ENCODE measurements at places on chromosomes 3 and 15.

GRCh38 chr15:101167753-101168462 is 83.9 kb downstream of the CHSY1 start:
- no peak for DNase-seq

GRCh38 chr3:134471521-134472193 is 14.1 kb downstream of the ANAPC13 start:
- no peak for DNase-seq

- no peak for DNase-seq
Observed at GRCh38 chr3:124318656-124319055, 326.7 kb upstream of the ROPN1 start.

- no peak for DNase-seq
Observed at GRCh38 chr3:38581774-38582173, 67.7 kb downstream of the SCN5A start.

- DNase-seq: no peak
Observed at GRCh38 chr3:106341586-106342162, 472.9 kb upstream of the CBLB start.

GRCh38 chr15:82133251-82133650 is 87.4 kb upstream of the MEX3B start:
- no peak for DNase-seq

DNA sequence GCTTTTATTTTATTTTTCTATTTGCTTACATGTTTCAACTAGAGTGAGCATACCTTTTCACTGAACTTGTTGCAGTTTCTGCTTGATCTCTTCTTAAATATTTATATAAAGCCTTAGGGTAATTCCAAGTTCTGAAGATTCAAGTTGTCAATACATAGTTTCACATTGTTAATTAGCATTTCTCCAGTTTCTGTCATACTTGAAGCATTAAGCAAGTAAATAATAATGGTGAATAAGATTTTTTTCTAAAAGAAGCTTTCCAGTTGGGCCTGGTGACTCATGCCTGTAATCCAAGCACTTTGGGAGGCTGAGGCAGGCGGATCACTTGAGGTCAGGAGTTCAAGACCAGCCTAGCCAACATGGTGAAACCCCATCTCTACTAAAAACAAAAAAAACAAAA is 53.9 kb downstream of the CALML4 start:
- DNase-seq: no peak

DNA sequence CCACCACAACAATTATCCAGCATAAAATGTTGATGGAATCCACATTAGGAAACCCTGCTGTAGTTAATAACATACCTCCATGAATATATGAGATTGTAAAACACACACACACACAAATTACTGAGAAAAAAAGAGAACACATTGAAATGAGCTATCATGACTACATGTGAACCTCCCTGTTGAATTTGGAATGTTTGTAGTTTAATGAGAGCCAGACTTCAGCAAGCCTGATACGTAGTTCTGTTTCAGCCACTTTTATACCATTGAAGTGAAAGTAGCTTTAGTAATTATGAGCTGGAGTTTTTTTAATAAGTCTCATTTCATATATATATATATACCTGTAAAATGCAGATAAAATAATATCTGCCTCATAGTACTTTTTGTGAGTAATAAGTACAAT is 1146.4 kb downstream of the NAALADL2 start:
- DNase-seq: no peak

GRCh38 chr15:95134431-95135110 is 903.2 kb downstream of the MCTP2 start:
- DNase-seq: no peak

- no peak for DNase-seq
Observed at GRCh38 chr3:154142608-154143007, 21.4 kb downstream of the ARHGEF26 start.

DNA sequence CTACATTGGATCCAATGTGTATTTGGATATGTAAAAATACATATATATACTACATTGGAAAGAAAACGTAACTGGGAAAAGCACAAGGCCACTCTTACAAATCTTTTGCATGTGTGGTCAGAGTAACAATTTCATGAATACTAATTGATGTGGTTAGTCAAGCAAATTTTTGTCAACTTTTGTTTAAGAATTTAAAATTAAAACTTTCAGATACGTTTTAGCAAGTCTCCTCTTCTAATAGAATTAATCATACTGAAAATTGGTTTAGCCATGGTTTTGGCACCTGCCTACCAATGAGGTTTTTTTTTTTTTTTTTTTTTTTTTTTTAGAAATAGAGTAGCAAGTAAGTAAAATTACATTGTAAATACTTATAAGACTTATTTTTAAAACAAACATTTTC is 153.0 kb upstream of the CGNL1 start:
- no peak for DNase-seq

- no peak for DNase-seq
Observed at GRCh38 chr3:11381563-11381962, 109.4 kb downstream of the ATG7 start.

GRCh38 chr3:112360561-112360960 is 27.6 kb downstream of the CD200 start:
- no peak for DNase-seq

GRCh38 chr3:142946861-142947260 is 16.6 kb downstream of the PAQR9 start:
- DNase-seq: no peak

GRCh38 chr15:71697236-71697635 is 113.1 kb upstream of the NR2E3 start:
- no peak for DNase-seq

GRCh38 chr3:130789782-130790322 is 43.2 kb upstream of the PIK3R4 start:
- DNase-seq: no peak

GRCh38 chr3:195460091-195460713 is 17.4 kb upstream of the ACAP2 start:
- no peak for DNase-seq

DNA sequence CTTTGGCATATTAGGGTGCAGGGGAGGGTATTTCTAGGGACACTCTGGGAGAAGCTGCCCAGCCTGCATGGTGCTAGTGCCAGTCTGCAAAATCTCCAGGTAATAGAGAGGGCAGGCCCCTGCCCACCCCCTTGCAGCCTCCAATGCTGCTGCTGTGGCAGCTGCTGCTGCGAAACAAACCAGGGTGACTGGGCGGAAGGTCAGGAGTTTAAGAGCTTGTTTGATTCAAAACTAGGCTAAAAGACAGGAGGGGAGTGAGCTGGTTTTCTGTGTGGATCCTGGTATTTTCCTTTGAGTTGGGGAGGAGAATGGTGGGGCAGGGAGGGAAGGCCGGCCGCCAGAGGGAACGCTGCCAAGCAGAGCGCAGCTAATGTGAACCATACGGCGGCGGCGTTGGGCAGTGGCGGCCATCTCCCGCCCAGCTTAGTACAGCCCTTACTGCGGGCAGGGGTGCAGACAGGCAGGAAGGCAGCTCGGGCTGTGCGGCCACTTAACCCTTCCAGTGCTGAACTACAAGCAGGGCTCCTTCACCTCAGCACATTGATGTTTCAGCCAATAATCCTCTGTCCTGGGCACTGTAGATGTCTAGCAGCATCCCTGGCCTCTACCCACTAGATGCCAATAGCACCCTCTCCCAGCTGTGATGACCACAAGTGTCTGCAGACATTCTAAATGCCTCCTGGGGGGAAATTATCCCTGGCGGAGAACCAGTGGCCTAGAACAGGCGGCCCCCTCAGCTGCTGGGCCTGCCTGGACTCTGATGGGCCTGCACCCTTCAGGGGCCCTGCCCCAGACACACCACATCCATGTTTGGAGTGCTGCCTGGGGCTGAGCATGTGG is 125.7 kb downstream of the EEFSEC start:
- no peak for DNase-seq

DNA sequence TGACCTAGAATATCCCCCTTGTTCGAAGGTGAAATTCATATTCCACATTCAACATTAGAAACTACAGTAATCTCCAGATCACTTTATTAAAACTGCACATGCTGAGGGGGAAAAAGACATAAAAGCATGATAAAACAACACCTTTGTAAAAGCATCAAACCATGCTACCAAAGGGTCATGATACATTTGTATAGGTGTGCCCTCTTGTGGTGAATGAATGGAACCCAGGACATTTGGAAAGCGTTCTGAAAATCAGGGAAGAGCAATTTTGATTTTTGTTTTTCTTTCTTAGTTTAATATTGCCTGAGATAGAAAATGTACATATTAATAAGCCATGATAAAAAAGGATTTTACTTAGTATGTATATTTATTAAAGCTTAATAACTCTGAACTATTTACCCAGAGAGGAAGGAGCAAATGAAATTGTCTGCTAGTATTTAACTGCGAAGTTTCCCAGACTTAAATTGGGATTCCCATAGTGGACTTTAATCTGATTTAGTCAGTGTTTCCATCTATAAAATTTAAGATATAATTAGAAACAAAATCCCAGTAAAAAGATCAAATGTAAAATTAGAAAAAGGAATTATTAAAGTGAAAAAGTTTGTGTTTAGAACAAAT is 105.8 kb upstream of the ARL6 start:
- no peak for DNase-seq

GRCh38 chr3:138732456-138732855 is 102.3 kb downstream of the PIK3CB start:
- no peak for DNase-seq

GRCh38 chr15:40855706-40856234 is 11.9 kb downstream of the SPINT1 start:
- DNase-seq: no peak

- DNase-seq: no peak
Observed at GRCh38 chr3:50259432-50260026, 9.4 kb upstream of the SEMA3B start.

DNA sequence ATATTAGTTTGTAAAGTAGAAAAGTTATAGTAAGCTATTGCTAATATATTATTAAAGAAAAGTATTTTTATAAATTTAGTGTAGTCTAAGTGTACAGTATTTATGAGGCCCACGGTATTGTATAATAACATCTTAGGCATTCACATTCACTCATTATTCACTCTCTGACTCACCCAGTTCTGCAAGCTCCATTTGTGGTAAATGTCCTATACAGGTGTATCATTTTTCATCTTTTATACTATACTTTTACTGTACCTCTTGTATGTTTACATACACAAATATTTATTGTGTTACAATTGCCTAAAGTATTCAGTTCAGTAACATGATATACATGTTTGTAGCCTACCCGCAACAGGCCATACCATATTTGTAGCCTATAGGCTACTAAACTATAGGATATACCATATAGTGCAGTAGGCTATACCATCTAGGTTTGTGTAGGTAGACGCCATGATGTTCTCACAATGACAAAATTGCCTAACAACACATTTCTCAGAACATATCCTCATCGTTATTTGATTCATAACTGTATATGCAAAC is 246.8 kb upstream of the ALCAM start:
- DNase-seq: no peak

GRCh38 chr3:104738271-104738670 is 628.4 kb upstream of the ALCAM start:
- DNase-seq: no peak

GRCh38 chr15:72398648-72399047 is 543 bp downstream of the TMEM202 start:
- DNase-seq: no peak

DNA sequence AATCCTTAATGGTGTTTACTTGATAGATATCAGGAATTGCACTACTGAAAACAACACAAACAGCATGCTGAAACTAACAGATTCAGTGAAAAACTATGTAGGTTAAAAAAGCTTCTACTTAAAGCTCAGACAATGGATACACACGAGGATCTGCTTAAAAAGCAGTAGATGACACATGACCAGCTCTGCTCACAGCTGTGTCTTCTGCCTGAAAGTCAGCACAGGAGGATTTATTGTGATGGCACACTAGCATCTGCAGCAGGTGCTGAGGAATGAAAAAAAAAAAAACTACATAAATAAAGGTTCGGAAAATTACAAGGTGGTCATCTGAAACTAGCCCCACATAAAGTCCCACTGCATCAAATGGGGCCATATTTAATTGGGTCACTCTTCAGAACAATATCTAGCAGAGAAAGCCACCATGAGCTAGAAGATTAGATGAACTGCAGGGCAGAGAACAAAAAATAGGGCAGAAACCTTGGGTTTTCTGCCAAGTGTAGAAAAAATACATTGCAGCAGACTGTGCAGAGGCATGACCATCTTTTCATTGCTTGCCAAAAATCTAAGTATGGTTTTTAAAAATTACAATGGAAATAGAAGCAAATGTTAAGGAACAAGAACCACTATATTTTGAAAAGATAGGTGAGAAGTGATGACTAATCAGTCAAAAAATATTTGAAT is 13.2 kb upstream of the GOLM2 start:
- DNase-seq: no peak

- no peak for DNase-seq
Observed at GRCh38 chr15:22892333-22892732, 53.9 kb downstream of the NIPA2 start.

- no peak for DNase-seq
Observed at GRCh38 chr15:65327651-65328393, 23.3 kb downstream of the RNU5B-1 start.

DNA sequence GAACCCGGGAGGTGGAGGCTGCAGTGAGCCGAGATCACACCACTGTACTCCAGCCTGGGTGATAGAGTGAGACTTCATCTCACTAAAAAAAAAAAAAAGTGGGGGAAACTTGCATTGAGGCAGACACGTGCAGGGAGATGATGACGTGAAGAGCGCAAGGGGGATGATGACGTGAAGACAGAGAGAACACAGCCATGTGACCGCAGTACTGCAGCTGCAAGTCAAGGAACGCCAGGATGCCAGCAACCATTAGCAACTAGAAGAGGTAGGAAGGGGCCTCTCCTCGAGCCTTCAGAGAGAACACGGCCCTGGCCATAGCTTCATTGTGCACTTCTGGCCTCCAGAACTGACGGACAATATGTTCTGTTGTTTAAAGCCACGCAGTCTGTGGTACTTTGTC is 28.3 kb downstream of the RFT1 start:
- DNase-seq: no peak

DNA sequence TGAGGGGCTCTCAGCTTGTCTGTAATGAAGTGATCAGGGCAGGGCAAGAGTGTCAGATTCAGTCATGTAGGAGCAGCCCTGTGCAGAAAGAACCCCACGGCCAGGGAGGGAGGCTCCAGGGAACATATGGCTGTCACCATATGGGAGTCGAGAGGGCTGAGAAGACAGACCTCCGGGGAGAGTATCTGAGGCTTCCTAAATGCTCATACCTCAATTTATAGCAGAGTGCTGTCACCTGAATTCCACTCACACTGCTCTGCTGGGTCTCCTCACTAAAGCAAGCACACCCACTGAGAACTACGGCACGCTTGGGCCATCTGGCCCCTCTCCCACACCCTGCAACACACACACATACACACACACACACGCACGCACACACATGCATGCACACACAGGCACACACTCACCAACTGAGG is 92.3 kb upstream of the TJP1 start:
- no peak for DNase-seq

GRCh38 chr3:52277972-52278509 is 408 bp downstream of the WDR82 start:
- DNase-seq: no peak

- DNase-seq: no peak
Observed at GRCh38 chr3:87958289-87958688, 100.5 kb downstream of the CGGBP1 start.

DNA sequence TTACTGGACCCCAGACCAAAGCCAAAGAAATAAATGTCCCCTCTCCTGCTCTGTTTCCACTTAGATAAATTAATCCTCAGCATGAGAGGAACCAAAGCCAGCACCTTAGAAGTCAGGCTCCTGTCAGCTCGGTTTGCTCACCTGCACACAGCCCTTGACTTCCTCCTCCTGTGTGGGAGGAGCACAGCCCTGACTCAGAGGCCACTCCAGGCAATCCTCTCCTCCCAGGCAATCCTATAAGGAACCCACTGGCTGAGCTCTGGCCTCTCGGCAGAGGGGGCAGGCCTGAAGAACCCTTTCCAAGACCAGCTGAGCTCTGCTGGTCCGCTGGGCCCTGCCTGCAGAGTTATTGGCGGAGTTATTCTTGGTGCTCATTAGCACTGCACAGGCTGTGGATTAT is 30.8 kb downstream of the LIPC start:
- no peak for DNase-seq

All from stimulated activated CD4-positive, alpha-beta T cell treated with anti-CD3 and anti-CD28 coated beads, TNF-alpha, amount 100 ng/mL, for 1 hour (primary cell).